ENCODE measurements at places on chromosomes 1 and 21.

DNA sequence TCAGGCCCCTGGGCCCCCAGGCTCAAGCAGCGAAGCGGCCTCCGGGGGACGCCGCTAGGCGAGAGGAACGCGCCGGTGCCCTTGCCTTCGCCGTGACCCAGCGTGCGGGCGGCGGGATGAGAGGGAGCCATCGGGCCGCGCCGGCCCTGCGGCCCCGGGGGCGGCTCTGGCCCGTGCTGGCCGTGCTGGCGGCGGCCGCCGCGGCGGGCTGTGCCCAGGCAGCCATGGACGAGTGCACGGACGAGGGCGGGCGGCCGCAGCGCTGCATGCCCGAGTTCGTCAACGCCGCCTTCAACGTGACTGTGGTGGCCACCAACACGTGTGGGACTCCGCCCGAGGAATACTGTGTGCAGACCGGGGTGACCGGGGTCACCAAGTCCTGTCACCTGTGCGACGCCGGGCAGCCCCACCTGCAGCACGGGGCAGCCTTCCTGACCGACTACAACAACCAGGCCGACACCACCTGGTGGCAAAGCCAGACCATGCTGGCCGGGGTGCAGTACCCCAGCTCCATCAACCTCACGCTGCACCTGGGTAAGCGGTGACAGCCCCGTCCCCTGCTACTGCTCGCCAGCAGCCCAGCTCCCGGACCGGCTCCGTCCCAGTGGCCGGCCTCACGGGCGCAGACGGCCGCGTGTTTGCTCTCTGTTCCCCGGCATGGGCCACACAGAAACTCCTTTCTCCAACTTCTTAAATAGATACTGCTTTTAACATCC lies 539 bp downstream of the LAMC1 start:
- peak; percentile 2 for DNase-seq

GRCh38 chr1:11790880-11791715 lies 14.7 kb downstream of the MTHFR start:
- no peak for DNase-seq

DNA sequence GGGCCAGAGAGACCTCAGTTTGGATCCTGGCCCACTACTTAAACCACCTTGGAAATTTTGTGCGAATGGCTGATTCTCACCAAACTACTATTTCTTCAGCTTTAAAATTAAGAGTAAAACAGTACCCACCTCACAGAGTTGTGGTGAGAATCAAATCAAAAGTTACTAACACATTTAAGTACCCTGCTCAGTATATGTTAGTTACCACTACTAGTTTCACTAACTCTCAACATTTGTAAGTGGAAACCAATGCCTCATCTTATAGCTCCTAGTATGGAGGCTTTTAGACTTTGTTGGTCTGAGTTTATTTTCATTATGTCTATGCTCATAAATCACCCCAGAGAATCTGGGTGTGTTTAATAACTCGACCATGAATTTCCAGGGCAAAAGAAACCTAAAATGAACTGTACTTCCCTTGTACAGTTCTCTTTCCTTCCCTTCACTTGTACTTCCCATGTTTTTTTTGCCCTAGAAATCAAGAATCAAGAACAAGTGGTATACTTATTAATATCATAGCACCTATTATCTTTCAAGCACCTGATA lies 11.6 kb upstream of the SERBP1 start:
- no peak for DNase-seq

- no peak for DNase-seq
Measured at GRCh38 chr1:111649227-111649626, 29.6 kb downstream of the RAP1A start.

All from activated CD4-positive, alpha-beta T cell treated with anti-CD3 and anti-CD28 coated beads for 4 hours (primary cell).